ENCODE measurements at places on chromosomes 2 and 18.

DNA sequence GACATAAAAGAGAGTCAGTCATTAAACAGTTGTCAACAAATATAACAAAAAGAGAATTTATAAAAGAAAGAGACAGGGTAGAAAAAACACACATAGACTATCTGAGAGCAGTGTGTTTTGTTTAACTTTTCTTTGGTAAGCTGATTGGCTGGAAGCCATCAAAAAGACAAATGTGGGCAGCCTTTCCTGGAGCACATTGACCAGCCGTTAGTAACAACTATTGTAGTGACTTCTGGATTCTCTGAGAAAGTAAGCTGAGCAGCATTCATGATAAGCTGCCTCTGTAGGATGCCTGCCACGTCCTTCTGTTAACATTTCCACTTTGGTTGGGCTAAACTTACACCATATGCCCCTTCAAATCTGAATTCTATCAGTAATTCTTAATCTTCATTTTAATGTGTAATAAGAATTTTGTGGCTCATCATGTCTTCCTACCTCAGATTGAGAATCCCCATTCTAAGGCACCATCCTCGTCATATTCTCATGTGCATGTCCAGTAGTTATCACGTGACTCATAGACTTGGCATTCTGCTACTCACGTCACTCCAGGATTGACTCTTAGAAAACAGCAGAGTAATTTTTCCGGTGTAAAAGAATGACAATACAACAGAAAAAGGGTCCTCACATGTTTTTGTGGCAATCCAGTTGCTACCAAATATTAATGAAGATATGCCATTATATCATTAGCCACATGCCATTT is 43.4 kb upstream of the DNAJC10 start:
- peak; percentile 60 for DNase-seq

GRCh38 chr18:8365528-8365927 is 243.7 kb upstream of the RAB12 start:
- no peak for DNase-seq

DNA sequence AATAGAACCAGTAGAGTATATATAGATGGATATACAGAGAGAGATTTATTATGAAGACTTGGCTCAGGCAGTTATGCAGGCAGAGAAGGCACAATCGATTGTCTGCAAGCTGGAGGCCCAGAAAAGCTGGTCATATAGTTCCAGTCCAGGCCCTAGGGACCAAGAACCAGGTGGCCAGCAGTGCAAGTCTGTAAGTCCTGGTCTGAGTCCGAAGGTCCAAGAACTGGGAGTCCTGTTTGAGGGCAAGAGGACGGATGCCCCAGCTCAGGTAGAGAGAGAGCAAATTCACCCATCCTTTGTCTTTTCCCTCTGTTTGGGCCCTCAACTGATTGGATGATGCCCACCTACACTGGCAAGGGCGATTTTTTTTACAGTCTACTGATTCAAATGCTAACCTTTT is 164.6 kb downstream of the CAMKMT start:
- no peak for DNase-seq

DNA sequence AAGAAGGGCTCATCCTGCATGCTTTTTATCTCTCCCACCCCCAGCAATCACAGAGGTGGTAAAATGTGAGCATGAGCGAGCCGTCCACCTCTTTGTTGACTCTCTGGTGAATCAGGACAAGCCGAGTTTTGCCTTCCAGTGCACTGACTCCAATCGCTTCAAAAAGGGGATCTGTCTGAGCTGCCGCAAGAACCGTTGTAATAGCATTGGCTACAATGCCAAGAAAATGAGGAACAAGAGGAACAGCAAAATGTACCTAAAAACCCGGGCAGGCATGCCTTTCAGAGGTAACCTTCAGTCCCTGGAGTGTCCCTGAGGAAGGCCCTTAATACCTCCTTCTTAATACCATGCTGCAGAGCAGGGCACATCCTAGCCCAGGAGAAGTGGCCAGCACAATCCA is 19.5 kb downstream of the LIPG start:
- DNase-seq, result no peak

GRCh38 chr2:188949046-188949818 is 24.9 kb upstream of the COL3A1 start:
- no peak for DNase-seq

GRCh38 chr2:65700004-65700651 is 267.7 kb upstream of the SPRED2 start:
- no peak for DNase-seq

GRCh38 chr2:29821591-29821990 is 99.8 kb downstream of the ALK start:
- DNase-seq, result no peak

GRCh38 chr2:238741277-238741676 is 106.6 kb upstream of the TWIST2 start:
- no peak for DNase-seq

DNA sequence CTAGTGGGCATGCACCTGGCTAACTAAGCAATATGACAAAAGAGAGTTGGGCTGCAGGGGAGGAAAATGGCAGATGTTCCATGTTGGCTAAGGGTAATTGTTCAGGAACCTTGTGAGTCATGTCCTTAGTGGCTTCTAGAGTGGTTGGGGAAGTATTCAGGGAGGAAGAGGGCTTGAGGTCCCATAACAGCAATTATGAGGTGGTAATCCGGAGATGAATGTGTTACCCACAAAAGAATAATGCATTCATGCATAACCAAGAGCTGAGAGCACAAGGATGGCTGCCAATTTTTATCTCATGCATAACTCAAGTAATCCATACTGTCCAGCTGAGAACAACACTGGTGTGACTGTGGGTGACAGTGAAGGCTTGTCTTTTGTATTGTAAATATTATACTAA is 42.9 kb downstream of the TMEFF2 start:
- no peak for DNase-seq

DNA sequence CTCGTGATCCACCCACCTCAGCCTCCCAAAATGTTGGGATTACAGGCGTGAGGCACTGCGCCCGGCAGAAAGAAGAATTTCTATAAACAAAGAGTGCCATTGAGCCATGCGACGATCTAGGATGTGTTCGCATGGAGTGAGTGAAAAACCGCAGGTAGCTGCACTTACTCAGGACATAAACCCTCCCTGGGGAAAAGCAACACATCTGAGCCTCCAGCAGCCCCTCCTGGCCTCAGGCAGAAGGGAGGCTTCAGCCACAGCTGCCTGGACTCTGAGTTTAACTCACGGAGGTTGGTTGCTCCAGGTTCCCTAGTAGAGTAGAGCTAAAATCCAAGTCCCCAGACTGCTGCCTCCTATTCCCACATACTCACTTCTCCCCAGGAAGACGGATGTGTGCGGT is 11.3 kb upstream of the STK25 start:
- no peak for DNase-seq

GRCh38 chr2:88563129-88563528 is 64.1 kb downstream of the EIF2AK3 start:
- DNase-seq, result no peak

DNA sequence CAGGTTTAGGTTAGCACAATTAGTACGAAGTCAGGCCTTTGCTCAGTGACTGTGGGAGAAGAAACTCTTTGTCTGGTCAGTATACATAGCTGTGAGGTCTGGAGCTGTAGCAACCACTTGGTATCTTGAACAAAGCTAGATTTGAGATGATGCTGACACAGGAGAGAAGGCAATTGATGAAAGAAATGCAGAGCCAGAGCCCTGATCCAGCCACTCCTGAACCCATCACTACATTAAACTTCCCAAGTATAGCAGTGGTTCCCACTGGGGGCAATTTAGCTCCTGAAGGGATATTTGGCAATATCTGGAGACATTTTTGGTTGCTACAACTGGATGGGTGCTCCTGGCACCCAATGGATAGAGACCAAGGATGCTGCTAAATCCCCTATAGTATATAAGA is 143.9 kb upstream of the SPRED2 start:
- no peak for DNase-seq

DNA sequence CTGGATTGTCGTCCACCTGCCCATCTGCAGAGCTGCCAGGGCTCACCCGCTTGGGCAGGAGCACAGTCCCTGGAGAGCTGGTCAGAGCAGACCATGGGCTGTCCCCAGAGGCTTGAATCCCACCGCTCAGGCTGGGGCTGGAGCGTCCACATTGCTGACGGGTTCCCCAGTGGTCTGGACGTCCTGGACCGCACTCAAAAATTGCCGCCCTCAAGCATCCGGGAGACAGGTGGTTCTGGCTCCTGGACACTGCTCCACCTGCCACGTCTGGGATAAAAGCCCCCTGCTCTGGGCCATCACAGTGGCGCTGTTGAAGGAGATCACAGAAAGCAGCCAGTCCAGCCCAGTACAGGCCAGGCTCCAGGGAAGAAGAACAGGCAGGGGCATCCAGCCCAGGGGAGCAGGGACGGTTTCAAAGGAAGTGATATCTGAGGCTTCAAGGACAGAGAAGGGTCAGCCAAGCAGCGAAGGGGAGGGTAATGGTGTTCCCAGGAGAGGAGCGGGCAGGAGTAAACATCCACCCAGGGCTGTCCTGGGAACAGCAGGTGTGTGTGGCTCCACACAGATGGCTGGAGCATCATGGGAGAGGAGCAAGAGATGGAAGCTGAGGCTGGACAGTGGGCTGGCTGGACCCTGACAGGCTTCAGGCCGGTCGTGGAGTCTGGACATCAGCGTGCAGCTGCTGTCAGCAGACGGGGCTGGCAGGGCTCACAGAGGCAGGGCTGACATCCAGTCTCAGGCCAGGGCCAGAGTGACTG is 21.9 kb upstream of the ID2 start:
- DNase-seq, result no peak

DNA sequence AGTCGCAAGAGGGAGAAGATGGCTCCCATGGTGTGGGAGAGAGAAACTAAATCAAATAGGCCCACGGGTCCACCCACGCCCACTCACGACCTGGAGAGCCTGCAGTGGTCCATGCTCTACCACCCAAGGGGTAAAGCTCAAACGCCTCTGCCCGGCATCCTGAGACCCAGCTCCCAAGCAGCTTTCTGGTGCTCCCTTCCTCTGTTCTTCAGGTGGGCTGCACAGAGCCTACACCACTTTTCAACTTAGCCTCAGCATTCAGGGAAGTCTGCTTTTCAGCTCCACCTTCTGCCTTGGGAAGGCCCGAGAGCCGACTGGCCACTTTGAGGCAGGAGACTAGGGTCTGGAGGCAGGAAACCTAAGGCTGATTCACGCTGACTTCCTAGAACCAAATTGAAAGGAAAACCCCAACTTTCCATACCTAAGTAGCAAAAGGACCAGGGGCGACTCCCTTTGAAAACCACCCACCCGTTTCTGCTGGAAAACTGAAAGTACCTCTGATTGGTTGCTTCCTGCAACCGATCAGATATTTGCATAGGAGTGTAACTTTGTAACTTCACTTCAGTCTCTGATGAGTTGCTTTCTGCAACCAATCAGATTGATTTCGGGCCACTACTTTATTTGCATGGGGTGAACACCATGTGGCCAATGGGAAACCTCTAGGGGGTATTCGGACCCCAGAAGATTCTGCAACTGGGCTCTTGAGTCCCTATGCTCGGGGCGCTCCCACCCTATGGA is 26.8 kb upstream of the SPATA3 start:
- DNase-seq, result no peak

- no peak for DNase-seq
These were observed 132.7 kb upstream of the HS6ST1 start for GRCh38 chr2:128451084-128452023.

DNA sequence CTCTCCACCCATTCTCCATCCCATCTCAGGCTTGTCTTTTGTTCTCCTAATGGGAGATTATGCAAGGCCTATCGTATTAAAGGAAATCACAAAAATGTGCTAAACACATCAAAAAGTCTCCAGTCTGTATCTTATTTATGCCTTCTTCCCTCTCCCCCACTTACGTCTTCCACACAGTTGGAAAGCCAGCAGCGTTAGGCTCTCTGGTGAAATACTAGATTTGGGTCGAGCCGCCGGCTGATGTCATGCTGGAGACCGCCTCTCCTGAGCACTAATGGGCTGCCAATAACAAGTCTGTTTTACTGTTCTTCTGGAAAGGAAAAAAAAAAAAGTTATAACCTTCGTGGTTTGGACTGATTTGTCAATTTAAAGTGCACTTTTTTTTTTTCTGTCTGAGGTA is 182.7 kb upstream of the SIX2 start:
- no peak for DNase-seq

- DNase-seq, result peak; percentile 79
These were observed 27.9 kb downstream of the RMND5A start for GRCh38 chr2:86747711-86748639.

- no peak for DNase-seq
These were observed 136.6 kb upstream of the SEC11C start for GRCh38 chr18:59002974-59003594.

- DNase-seq, result no peak
These were observed 73.5 kb downstream of the FIGN start for GRCh38 chr2:163662141-163662780.

DNA sequence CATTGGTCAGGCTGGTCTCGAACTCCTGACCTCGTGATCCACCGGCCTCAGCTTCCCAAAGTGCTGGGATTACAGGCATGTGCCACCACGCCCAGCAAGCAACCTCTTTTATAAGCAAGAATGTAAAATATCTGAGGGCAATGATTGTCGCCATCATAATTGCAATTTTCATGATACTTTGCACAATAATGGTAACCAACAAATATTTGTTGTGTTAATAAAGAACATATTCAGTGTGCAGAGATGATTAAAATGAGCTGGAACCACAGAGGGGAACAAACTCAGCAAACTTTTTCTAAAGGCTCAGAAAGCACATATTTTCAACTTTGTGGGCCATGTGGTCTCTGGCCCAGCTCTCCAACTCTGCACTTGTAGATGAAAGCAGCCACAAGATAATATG is 115.2 kb upstream of the SIX2 start:
- no peak for DNase-seq

DNA sequence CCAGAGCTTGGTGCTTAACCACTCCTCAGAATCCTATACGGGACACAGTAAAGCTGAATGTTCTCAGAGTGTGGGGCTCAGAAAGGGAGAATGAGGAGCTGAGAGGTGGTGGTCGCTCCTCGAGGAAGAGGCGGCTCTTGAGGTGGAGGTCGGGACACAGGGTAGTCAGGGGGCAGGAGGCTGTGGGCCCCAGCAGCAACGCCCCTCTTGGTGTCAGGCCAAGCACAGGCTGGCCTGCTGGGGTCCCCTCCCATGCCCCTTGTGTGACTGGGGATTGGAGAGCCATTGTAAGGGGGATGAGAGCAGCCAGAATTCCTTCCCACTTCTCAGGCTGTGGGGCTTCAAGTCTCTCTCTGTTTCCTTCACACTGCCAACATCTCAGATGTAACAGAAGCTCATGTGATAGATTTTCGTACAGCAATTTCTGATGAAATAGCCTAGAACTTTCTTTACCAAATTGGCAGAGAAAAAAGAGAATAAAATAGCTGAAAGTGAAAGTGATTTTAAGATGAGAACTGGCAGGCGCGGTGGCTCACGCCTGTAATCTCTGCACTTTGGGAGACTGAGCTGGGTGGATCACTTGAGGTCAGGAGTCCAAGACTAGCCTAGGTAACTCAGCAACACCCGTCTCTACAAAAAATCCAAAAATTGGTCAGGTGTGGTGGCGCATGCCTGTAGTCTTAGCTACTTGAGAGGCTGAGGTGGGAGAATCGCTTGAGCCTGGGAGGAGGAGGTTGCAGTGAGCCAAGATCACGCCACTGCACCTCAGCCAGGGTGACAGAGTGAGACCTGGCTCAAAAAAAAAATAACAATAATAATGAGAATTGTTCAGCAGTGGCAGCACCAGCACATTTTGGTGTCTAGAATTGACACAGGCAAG is 61.1 kb upstream of the RPL31 start:
- no peak for DNase-seq

- DNase-seq, result no peak
These were observed 40.3 kb downstream of the PTGR3 start for GRCh38 chr18:75168619-75169018.
